Stimulated activated CD8-positive, alpha-beta memory T cell treated with anti-CD3 and anti-CD28 coated beads, Interleukin-15, amount 100 ng/mL, for 48 hours (primary cell): ENCODE measurements at places on chromosomes 7 and 10.

GRCh38 chr10:87930934-87931835 lies 67.8 kb downstream of the PTEN start:
- DNase-seq = no peak

- DNase-seq = no peak
These were observed 73.8 kb downstream of the LANCL2 start for GRCh38 chr7:55438757-55439525.

- DNase-seq = no peak
These were observed 6.2 kb upstream of the GRID1 start for GRCh38 chr10:86372784-86373239.

- no peak for DNase-seq
These were observed 24.0 kb upstream of the EIF5AL1 start for GRCh38 chr10:79488336-79488735.

- DNase-seq = no peak
These were observed 794 bp downstream of the PCGF6 start for GRCh38 chr10:103350175-103350516.

DNA sequence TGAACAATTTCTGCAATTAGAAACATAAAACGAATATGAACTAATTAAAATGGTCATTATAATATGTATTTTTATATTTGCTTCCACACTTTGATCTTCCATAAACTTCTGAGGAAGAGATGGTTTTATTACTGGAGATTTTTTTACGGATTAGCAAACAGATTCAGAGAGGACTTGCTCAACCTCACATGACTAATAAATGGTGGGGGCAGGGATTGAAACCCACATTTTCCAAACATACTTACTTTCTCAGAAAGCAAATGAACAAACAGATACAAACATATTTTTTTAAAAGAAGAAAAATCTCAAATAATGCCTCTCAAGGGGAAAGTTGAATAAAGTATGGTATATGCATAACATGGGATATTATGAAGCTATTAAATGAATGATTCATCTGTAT lies 18.3 kb downstream of the ANKMY2 start:
- DNase-seq = no peak

DNA sequence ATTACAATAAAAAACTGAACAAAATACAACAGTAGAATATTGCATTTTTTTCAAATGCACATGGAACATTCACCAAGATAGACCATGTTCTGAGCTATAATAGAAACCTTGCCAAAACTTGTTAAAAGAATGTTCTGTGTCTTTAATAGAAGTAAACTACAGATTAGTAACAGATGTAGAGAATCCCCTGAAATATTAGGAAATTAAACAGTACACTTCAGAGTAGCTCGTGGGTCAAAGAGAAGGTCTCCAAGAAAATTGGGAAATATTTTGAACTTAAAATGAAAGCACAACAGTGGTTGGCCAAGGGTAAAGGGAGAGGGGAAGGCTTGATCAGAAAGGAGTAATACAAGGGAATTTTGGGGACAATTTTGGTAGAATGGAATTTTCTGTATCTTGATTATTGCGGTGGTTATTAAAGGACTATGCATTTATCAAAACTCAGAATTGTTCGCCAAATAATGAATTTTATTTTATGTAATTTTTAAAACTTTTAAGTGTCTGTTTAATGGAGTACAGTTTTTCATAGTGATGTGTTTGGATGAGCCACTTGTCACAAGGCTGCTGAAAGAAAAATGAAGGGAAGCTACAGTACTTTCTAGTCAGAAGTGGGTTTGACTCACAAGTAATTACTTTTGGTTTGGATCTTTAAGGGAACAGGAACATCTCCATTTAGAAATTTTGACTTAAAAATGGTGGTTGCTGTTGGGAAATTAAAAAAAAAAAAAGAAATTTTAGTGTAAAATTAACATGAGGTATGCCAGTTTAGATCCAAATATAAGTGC lies 10.2 kb downstream of the PLEKHA8 start:
- no peak for DNase-seq

GRCh38 chr7:1708596-1709251 lies 38.6 kb downstream of the ELFN1 start:
- DNase-seq = no peak

- DNase-seq = peak; percentile 37
These were observed 32.6 kb downstream of the PIP4K2A start for GRCh38 chr10:22681783-22682183.

DNA sequence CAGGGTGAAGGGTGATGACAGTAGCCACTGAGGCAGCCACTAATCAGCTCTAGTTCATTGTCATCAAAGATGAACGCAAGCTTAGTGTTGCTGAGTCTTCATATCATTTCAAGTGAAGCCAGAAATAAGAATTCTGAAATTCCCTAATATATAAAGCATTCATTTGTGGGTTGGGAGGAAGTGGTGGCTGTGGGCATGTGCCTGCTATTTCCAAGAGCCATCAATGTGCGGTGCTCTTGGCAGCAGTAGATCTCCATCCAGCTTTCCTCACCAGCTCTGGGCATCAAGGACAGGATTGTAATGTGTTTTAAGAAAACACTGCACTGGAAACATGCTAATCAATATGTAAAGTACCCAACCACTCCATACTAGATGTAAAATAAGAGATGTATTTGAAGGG lies 202.5 kb upstream of the AHR start:
- DNase-seq = no peak

DNA sequence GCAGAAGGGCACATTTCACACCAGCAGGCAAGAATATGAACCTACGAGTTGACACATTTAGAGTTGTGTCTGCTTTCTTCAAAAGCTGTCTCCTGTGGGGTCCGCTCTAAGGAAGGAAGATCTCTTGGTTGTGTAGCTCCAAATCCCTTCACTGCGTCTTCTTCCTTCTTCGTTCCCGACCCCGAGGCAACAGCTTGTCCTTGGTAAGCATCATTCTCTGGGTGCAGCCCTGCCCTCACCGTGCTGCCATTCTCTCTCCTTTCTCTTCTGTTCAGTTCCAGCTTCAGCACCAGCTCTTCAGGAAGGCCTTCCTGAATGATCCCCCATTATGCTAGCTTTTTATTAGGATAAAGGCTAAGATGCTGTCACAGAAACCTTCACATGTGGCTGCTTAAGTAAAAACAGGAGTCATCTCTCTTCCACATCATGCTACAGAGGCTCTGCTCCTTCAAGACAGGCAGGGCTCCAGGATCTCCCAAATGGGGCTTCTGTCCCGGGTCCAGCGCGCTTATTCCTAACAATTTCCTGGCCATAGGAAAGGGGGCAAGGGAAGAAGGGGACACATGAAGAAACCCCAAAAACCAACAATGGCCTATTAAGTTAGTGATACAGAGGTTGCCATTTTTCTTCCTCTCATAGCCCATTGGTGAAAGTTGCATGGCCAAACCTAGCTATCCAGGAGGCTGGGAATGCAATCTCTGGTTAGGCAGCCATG lies 52.2 kb upstream of the SHH start:
- no peak for DNase-seq

DNA sequence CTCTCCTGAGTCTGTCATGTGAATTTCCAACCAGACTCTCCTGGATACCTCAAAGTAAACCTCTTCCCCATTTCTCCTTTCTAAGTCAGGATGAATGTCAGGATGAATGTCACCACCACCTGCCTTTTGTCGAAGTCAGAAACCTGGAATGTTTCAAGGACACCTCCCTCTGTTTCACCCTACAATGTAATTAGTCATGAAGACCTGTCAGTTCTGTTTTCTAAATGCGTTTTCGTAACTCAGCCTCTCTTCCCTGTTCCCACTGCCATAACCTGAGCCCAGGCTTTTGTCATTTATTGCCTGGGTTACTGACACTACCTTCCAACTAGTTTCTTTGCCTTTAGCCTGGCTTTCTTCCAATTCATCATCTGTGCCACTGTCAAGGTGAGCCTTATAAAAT lies 5.5 kb upstream of the STN1 start:
- no peak for DNase-seq

GRCh38 chr7:30920584-30921539 lies 9.2 kb downstream of the AQP1 start:
- no peak for DNase-seq

DNA sequence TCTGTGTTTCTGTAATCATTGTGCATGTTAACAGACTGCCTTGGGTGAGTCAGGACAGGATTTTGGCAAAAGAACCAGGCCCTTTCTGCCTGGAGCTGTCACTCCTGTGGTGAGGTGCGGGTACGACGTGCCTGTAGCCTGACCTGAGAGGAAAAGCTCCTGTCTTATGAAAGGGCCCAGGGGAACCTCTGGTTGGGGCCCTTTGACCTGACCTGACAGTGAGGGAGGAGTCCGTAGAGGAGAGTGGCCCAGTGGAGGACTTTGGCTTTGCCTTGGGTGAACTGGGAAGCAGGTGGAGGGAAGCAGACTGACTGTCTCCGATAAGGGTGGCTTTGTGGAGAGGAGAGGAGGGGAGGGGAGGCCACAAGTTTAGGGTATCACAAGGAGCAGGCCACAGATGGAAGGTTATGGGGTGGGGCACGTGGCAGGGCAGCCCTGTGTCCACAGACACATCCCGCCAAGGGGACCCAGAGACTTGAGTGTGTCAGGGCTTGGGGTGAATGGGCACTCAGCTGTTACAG lies 6.9 kb downstream of the PFKP start:
- DNase-seq = no peak

GRCh38 chr10:98223874-98224273 lies 44.1 kb downstream of the LOXL4 start:
- no peak for DNase-seq

DNA sequence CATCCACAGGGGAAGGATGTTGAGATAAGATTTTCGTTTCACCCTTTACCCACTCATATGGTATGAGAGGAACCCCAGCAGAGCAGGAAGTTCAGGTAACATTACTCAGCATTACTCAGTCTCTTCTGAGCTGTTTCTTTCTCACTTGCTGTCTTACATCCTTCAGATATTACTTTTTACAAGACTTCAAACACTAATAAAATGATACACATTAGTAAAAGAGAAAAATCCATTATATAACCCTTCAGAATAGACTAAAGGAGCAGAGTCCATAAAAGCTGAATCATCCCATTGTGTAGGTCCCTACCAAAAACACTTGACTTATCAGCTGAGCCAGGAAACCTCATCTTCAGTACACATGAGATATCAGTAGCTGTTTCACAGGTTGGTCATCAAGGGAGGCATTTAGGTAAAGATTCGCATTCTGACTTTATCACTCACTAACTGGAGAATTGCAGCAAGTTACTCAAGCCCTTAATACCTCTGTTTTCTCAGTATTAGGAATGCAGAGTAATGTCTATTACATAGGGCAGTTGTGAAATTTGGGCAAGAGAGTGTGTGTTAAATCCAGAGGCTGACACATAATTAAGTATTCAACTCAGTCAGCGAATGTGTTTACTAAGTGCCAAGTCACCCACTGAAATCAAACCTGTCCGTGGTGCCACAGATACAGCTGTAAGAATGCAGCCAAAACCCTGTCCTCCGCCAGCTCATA lies 44.7 kb downstream of the KLF6 start:
- no peak for DNase-seq

DNA sequence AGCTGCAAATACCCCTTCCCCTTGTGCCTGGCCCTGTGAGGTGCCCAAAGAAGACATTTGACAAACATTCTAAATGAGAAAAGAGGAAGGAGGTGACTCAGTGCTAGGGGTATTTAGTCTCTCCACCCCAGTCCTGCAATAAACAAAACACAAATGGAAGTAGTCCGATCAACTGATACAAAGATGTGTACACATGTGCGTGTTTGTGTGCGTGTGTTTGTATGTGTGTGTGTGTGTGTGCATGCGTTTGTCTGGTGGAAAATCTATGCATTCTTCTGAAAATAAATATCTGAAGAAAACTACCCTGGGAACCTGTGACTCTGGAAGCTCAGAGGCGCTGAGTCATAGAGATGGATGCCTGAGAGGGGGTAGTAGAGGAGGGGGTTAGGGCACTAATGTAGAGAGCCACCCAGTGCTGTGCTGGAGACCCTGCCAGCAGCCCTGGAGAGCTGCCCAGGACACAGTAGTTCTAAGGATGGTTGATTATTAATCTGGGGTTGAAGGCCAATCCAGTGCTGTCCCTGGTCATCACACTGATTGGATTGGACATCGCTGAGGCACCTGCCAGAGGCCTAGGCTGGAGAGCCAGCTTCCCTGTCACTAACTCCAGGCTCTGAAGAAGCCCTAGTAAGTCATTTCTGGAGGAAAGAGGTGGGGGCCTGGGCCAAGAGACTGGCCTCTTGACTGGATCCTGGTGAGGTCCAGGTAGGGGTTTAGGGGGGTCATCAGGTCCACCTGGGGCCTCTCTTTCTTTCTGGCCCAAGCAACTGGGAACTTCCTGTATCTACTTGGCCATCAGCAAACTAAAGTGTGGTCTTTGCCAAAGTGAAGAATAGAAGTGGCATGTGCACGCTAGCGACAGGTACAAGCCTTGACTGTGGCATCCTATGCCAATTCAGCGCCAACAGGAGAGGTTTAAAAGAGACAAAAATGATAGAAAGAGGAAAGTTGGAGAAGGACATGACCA lies 18.5 kb downstream of the SFTPA1 start:
- no peak for DNase-seq

DNA sequence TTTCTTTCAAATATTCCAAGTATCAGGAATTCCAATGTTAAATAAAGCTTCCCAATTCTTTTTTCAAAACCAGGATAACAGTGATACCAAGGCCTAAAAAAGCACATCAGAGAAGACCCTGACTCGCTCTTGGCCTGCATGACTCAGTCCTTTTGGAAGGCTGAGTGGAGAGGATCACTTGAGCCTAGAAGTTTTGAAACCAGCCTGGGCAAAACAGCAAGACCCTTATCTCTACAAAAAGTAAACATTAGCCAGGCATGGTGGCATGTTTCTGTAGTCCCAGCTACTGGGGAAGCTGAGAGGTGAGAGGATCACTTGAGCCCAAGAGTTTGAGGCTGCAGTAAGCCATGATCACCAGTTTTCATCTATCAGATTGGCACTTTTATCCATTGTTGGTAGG lies 18.7 kb downstream of the NFE2L3 start:
- no peak for DNase-seq

GRCh38 chr7:140364819-140365218 lies 33.5 kb downstream of the SLC37A3 start:
- no peak for DNase-seq

- DNase-seq = no peak
These were observed 6.3 kb downstream of the SMURF1 start for GRCh38 chr7:99137411-99138180.

GRCh38 chr10:115957012-115957399 lies 316.0 kb downstream of the GFRA1 start:
- no peak for DNase-seq

DNA sequence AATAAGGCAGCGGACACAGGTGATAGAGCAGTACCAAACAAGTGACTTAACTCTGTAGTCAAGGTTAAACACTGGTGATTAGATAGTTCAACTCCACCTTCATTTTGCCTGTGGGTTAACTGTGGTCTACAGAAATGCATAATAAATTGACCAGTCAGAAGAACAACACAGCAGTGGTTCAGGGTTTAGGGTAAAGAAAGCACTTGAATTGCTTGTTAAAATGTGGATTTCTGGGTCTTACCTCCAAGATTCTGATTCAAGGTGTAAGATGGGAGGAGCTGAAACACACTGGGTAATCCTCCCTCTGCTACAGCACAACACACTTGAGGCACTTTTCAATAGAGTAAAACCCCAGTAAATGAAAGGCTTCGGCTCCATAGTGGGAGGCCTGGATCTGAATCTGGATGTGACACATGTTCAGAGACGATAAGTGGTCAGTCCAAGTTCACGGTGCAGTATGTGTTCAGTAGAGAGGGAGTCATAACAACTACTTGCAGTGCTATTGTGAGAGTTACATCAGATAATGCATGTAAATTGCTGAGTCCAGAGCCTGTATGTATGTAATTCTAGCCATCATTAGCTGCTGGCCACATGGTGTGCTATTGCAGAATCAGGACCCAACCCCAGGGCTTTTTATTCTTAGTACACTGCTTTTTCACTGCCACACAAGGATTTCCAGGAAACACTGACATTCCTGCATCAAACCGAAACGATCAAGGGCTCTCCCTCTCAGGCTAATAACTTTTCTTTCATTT lies 141.7 kb downstream of the SORCS1 start:
- DNase-seq = no peak

GRCh38 chr10:24206926-24207325 lies 2.0 kb upstream of the KIAA1217 start:
- no peak for DNase-seq
